ENCODE measurements at places on chromosomes 2 and 18.

GRCh38 chr2:71494523-71495155 lies 41.3 kb downstream of the DYSF start:
- DNase-seq = peak; percentile 19

DNA sequence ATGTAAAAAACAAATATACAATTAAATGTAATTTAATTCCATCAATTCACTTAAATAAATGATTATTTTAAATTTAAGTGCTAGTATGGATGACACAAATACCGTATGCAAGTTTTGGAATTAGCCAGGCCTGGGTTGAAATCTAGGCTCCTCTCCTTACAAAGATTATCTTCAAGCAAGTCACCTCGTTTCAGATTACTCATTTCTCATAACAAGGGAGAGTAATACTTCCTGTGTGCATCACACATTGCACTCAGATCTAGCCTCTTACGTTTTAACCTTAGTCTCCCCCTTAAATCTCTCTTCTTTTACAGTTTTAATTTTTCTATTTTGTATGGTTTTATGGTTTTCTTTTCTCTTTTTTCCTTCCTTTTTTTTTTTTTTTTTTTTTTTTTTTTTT lies 1475.9 kb upstream of the NXPH2 start:
- no peak for DNase-seq

- peak; percentile 77 for DNase-seq
Measured at GRCh38 chr2:122191331-122191730, 435.9 kb downstream of the TSN start.

DNA sequence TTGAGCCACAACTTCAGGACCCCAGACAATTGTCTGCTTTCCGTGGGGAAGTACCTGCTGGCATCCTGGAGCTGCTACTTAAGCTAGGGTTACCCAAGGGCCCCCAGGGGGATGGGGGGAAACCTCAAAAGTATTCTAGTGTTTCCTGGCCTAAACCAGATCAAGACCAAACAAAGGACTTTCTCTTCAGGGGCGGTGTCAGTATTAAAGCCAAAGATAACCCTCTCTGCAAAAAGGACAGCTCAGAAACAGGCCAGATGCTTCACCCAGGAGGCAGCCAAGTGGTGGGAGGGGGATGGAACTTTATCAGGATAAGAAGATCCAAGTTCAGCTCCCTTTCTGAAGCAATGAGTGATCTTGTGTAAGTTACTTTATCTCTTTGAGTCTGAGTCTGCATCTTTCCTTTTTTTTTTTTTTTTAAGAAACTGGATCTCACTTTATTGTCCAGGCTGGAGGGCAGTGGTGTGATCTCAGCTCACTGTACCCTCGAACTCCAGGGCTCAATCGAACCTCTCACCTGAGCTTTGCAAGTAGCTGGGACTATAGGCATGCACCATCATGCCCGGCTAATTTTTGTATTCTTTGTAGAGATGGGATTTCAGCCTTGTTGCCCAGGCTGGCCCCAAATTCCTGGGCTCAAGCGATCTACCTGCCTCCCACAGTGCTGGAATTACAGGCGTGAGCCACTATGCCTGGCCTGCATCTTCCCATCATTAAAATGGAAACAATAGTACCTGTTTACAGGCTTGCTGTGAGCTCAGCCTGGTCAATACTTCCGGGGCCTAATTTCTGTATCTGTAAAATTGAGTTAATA lies 151.8 kb upstream of the PTPRM start:
- DNase-seq = no peak

GRCh38 chr2:218583983-218584850 lies 15.6 kb downstream of the CNOT9 start:
- no peak for DNase-seq

- no peak for DNase-seq
Measured at GRCh38 chr2:119216994-119217393, 6.6 kb upstream of the STEAP3 start.

DNA sequence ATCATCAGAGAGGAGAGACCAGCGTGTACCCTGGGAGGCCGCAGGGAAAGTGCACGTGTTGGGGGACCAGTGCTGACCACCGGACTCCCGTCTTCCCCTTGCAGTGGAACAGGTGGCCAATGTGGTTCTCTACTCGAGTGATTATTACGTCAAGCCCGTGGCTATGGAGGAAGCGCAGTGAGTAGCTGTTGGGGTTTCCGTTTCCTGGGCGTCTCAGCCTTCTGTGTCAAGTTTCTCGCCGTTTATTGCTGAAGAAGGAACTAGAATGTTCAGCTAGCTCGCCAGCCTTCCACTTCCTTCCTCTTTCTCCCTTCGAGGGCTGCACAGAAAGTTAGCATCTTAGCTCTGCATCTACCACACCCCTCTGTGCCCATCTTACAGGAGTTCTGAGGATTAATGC lies 22.8 kb upstream of the DGKD start:
- DNase-seq = peak; percentile 62

DNA sequence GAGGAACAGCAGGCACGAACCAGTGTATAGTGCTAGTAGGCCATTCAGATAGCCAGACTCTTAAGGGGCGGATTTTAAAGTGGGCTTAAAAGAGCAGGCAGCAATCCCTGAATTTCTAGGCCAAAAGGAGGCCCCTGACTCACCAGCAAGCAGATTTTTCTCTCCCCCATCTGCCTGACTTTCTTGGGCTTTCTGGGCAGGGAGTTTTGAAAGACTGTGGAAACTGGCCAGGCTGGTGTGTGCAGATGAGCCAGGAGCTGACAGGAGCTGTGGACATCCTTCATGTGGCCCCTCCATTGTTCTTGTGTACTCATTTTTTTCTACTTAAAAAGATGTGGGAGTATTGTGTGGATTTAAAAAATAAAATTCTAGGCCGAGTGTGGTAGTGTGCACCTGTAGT lies 59.0 kb downstream of the GLI2 start:
- no peak for DNase-seq

DNA sequence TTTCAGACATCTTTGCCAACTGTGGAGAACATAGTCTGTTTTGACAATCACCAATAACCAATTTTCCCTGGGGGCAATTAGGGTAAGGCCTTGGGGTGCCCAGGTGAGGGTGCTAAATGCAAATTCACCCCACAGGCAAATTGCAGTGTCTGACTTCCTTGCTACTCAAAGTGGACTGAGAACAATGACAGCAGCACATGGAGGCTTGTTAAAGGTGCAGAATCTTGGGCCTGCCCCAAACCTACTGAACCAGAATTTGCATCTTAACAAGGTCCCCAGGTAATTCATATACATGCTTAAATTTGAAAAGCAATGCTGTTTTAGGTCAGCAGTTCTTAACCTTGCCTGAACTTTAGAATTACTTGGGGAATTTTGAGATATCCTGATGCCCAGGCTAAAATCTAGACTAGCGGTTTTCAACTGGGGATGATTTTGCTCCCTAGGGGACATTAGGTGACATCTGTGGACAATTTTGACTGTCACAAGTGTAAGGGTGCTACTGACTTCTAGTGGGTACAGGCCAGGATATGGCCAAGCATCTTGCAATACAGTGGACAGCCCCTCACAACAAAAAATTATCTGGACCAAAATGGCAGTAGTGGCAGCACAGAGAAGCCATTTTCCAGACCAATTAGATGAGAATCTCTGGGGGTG lies 80.2 kb upstream of the GCFC2 start:
- DNase-seq = no peak

DNA sequence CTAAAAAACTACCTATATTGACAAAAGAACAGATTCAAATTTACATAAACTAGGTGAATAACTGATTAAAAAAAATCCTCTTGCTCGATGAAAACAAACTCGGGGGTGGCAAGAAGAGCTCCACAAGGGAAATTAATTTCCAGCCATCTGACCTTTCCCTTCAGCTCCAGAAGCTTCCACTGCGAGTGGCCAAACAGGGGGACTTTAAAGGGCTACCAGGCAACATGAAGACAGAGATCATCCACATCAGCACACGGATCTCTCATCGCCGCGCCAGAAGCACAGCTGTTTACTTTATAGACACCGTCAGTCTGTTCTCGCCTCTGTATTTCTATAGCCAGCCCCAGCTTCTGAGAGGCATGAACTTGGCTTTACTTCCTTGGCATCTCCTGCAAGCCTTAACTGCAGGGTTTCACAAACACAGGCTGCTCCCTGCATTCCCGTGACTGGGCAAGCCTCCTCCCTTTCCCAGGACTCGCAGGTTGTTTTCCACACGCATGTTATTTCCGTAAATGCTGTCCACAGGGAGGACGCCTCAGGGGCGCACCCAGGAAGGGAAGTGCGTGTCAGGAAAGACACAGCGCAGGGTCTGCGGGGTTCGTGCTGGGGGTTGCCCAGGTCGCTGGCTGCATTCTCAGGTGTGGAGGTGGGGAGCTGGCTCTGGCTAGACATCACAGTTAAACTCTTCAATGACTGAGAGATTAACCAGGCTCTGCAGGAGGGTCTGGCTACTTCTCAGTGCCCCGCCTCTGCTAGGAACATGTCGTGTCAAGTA lies 85.0 kb downstream of the USP40 start:
- no peak for DNase-seq

GRCh38 chr2:131145040-131145439 lies 39.9 kb downstream of the PLEKHB2 start:
- DNase-seq = no peak

DNA sequence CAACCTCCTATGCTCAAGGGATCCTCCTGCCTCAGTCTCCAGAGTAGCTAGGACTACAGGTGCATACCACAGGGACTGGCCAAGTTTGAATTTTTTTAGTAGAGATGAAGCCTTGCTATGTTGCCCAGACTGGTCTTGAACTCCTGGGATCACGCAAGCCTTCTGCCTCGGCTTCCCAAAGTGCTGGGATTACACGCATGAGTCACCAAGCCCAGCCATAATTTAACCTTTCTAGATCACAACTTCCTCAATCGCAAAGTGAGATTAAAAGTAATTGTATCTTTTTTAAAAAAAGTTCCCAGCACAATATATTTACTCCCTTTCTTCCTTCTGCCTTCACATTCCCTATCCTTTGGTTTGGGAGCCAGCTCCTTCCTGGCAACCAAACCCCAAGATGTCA lies 5.8 kb upstream of the PPP1CB start:
- no peak for DNase-seq

DNA sequence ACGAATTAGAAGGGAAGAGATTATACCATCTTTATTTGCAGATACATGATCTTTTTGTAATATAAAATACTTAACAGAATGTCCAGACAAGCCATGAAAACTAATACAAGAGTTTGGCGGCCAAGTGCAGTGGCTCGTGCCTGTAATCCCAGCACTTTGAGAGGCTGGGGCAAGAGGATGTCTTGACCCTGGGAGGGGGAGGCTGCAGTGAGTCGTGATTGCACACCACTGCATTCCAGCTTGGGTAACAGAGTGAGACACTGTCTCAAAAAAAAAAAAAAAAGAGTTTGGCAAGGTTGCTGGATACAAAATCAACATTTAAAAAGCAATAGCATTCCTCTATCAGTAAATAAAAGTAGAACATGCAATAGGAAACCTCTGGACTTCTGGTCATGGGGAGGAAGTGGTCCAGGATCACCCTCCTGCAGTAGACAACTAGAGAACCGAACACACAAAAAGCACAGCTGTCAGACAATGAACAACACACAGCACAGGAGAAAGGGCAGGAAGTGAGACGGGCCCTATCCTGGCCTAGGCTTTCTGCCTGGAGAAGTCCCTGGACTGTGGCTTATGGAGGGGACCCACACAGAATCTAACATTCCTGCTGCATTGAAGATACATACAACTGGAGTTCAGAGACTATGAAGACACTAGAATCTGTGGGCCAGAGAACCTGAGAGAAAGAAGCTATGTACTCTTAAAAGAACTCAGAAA lies 118.9 kb upstream of the ARL4C start:
- no peak for DNase-seq

DNA sequence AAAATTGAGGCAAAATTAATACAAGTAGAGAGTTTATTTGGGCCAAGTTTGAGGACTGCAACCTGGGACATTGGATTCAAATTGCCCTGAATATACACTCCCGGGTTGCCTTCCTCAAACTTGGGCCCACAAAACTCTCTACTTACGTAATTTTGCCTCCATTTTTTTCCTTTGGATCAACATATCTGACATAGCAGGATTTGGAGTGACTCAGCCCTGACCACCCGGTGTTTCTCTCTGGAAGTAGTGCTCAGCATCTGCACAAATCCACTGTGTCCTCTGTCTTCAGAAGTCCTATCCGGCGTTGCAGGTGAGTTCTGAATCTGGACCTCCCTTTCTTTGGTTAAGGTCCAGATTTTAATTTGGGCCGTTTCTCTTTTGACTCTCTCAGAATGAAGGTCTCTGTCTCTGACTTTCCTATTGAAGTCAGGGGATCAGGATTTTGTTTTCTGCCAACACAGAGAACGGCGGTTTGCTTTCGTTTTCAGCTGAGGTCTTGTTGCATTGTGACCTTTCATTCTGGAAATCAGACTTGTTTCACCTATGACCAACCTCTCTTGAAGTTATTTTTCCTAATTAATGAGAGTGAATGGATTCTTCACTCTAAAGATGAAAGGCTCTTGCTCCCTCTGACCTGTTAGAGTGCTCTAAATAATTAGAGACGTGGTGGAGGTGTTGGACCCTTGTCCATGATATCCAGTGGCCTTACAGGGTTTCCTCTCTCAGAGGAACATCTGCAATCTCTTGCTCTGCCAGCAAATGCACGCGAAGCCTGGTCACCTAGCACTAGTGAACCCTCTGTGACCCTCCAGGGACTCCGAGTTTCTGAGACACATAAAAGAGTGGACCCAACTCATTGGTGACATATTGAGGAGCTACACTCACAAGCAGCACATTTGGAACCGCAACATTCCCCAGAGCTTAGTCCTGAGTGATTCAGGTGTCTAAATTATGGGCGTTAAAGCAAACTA lies 13.6 kb downstream of the TCF23 start:
- DNase-seq = no peak

GRCh38 chr2:71615767-71616730 lies 162.7 kb downstream of the DYSF start:
- DNase-seq = no peak

DNA sequence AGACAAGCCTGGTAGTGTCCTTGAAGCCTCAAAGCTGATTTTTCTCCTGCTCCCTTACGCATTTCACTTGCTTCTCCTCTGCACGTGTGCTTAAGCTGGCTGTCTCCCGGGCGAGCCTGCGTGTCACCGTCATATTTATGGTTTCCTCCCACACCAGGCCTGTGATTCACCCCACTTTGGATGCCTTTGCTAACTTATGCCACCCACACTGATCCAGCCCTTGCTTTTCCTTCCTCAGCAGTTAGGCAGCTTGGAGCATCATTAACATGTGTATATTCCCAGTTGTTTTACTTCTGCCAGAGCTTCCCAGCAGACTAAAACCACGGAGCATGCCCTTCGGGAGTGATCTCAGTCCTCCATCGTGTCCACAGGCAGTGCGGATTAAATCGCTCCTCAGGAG lies 2.2 kb downstream of the ST3GAL5 start:
- no peak for DNase-seq

- no peak for DNase-seq
Measured at GRCh38 chr2:132470746-132471145, 54.1 kb downstream of the GPR39 start.

GRCh38 chr2:10620481-10620880 lies 69.3 kb downstream of the NOL10 start:
- DNase-seq = peak; percentile 14

DNA sequence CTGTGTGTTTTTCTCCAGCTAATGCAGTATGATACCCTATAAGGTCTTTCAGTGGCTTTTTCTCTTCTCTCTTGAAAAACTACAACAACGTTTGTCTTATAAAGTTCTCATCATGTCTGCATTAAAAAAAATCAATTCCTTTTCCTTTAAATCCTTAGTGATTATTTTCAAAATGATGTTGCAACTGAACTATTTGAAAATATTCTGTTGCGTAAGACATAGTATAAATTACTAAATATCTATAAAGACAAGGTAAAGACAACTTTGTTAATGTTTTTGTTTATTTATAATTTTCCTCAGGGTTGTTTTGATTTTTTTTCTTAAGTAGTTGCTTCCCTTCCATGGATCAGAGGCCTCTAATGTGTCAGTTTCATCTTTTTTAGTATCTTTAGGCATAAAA lies 21.2 kb downstream of the PARD3B start:
- DNase-seq = no peak

Data from hematopoietic multipotent progenitor cell treated with erythropoietin and hydrocortisone succinate and interleukin-3 and kit ligand, for 8 days (in vitro differentiated cells).